Activated CD4-positive, alpha-beta T cell treated with anti-CD3 and anti-CD28 coated beads, Interleukin-2, amount 50 U/mL, for 16 hours (primary cell): ENCODE measurements at places on chromosomes 6 and 20.

GRCh38 chr20:1375515-1375914 is 17.3 kb downstream of the FKBP1A start:
- no peak for DNase-seq

DNA sequence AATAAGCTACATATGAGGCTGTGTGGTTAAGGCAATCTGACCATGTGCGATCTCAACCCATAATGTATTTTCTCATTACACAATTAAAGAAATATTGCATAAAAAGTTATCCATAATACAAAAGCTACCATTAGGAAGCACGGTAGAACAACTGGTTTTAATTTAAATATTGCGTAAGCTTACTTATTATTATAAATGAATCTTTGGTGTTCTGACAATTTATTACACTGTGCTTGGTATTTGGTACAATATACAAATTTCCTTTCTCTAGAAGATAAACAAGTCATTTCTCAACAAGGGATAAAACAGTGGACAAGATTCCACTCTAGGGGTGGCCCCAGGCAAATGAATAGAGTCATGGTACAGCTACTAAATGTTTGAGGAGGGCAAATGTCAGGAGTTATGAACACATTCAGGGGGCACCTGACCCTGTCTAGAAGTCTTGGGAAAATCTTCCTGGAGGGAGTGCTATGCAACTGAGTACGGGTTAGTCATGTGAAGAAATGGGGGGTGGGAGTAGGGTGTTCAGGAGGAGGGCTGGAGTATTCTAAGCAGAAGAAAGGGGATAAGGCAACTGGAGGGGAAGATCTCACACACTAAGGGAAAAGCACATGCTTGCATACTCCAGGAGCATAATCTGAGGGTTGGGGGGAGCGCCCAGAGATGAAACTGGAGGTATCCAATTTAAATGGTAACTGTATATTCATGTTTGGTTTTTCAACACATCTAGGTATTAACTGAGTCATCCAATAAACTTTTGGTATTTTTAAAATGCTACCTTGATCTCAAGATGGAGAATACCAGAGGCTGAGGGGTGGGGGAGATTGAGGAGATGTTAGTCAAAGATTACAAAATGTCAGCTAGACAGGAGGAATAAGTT is 296.9 kb upstream of the SGK1 start:
- DNase-seq: no peak

DNA sequence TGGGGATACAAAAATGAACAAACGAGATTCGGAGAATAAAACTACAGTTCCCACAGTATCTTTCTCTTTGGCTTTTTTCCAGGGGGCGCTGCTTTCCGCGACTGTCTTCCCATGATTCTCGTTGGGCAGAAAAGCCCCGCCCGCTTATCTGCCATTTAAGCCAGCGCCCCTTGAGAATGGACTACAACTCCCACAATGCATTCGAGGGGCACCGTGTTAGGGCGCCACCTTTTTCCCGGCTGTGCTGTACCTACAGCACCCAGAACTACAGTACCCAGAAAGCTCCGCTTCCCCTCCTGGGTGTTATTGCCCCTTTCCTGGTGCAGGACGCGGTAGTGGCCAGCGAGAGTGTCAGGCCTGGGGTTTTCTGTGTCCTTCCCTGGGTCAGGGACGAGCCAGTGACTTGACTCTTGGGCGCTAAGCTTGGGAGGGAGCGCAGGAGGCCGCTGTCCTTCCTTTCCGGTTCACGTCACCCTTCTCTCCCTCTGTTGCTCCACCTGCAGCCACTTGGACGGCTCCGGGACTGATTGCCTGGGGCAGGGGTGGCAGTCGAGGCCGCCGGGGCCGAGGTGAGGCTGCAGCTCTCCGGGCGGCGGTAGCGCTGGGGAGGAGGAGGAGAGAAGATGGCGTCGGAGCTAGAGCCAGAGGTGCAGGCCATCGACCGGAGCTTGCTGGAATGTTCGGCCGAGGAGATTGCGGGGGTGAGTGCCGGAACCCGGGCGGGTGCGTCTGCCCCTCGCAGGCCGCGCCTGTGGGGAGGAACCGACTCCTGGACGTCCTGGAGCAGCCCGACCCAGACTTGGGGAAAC is at the start of gene UBR2:
UBR2 (plus strand) TSS at position 333 of the 809 bp plus-strand sequence; CDS start at position 624, 291 bp downstream.
- peak; percentile 98 for DNase-seq

GRCh38 chr6:17086469-17086868 is 15.4 kb upstream of the STMND1 start:
- peak; percentile 28 for DNase-seq

DNA sequence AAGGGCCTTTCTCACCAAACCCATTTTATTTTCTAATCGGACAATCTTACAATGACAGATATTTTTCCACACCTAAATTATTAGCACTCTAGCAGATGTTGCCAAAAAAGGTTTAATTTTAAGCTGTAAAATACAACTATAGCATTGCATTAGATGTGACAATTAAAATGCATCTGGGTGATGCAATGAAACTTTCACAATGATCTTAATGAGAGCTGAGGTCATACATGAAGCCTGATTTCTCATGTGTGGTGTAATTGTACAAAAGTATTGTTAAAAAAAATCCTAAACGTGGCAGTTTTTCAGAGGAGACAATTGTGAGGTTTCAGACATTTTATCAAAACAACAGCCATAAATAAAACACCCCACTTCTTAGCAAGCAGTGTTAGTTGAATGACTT is 606.0 kb downstream of the HDGFL1 start:
- DNase-seq: no peak

GRCh38 chr6:80547827-80548226 is 441.4 kb downstream of the BCKDHB start:
- DNase-seq: no peak

DNA sequence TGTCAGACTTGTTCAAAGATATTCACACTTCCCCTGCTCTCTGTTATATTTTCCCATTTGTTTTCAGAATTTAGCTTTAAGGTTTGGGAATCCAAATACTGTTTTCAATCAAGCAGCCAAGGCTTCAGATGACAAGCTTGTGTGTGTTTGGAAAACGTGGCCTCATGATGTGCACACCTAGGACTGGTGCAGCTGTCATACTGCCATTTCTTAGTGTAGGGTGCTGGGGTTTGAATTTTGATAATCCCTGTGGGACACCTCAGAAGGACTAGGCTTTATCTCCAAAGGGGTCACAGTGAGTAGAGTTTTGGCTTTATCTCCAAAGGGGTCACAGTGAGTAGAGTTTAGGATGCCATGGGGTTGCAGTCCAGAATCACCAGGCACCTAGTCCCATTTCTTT is 65.3 kb upstream of the JAG1 start:
- no peak for DNase-seq

GRCh38 chr6:125994670-125995488 is 8.5 kb downstream of the TRMT11 start:
- DNase-seq: no peak

GRCh38 chr6:111806165-111806547 is 67.1 kb downstream of the FYN start:
- DNase-seq: no peak

GRCh38 chr20:63537525-63538203 is 488 bp upstream of the PTK6 start:
- peak; percentile 98 for DNase-seq

DNA sequence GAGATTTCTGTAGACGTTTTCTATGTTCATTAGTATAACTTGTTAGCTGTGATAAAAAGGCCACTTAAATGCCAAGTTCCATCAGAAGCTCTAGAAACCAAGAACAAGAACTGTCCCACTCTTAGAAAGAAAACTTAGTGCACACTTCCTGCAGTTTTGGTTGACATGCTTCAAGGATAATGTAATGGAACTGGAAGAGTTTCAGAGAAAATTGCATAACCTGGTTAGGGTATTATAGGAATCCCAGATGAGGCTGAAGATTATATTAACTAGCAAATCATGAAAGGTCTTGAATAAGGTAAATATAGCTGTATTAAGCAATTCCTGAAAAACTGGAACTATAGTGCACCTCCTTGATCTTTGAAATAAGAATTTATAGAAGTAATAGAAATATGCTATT is 1.8 kb upstream of the PHACTR2 start:
- DNase-seq: no peak

- DNase-seq: peak; percentile 68
Observed at GRCh38 chr20:36439040-36439730, 102.1 kb upstream of the MYL9 start.

- DNase-seq: no peak
Observed at GRCh38 chr6:151100326-151100725, 139.4 kb upstream of the AKAP12 start.

DNA sequence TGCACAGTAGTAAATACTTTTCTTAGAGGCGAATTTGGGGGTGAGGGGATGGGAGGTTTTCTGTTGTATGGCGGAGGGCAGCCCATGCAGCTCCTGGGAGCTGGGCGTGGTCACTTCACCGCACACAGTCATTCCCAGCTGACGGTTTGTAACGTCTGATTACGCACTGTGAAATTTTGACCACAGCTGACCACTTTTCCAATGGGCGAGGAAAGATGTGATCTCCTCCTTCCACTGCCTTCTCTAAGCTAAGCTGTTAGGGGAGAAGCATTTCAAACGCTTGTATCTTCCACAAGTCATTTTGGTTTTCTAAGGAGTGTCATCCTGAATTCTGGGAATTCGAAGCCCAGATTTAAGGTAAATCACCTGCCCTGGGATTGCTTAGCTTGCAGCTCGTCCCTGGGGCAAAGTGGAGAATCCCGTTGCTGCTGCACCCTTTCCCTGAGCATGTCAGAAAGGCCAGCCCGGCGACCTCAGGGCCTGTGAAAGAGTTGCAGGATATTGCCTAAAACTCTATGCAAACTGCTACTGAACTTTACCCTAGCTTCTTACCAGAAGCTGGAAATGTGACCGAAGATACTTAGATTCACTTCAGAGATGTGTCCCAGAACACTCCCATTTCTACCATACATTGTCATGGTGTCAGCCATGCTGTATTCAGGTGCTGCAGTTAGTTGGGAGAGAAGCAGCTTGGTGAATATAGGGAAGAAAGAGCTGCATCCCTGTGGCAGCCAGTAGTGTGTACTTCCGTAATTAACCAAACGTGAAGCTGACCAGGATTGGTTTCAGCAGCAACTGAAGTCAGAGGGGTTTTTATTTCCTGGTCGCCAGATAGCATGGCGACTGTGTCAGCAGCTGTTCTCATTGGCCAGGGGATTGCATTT is 58.9 kb downstream of the RREB1 start:
- DNase-seq: no peak

GRCh38 chr6:101126501-101126900 is 245.4 kb upstream of the ASCC3 start:
- DNase-seq: no peak

DNA sequence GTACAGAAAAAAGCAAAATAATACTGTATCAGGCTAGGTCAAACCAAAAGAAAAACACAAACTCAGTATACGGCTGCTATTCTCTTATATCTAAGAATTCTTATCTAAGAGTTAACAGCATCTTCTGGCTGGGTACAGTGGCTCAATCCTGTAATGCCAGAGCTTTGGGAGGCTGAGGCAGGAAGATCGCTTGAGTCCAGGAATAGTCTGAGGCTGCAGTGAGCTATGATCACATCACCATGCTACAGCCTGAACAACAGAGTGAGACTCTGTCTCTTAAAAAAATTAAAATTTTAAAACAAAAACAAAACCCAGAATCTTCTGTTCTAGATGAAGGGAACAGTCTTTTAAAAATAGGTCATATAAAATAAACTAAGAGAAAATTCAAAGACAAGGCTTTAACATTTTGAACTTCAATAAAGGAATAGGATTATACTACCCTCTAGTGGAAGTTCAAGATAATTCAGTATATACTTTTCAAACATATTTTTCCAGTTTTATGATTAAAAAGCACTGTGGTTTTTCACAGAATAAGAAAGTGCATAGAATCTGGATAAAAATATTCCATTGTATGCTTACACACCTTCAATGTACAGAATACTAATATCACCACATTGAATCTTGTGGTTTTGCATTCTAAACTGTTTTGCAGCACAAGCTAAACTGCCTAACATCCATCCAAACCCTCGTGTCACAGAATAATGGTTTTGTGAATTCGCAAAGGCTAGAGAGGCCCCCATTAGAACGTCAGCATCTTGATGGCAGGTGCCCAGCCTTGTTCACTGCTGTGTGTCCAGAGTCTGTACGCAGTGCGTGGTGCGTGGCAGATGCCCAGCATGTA is 39.3 kb downstream of the DTNBP1 start:
- DNase-seq: peak; percentile 17

DNA sequence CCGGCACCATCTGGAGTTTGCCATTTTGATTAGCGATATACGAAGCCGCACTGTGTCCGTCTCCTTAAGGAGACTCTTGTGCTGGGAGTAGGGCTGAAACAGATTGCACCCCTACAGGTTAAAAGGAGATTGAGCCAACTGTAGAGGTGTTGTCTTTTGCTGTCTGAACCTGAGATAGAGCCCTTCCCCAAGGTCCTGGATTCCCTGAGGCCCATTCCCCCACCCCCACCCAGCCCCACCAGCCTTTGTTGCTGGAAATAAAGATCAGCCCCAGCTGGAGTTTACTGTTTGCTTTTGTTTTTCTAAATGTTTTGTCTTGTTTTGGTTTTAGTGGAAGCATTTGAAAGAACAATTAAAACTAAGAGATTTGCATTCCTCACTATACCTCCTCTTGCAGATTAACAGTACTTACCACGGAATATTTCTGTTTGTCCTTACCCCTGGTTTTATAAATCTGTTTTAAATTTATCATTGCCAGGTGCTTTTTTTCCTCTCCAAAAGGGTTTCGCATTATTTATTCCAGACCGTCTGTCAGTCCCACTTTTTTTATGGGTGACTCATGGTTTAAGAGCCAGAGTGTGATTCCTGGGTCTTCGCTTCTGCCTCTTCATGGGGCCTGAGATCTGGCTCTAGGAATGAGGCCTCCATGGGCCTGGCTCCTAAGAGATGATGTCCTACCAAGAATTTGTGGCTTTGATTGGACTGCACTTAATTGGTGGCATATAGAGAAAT is 169.2 kb downstream of the DTNBP1 start:
- no peak for DNase-seq

DNA sequence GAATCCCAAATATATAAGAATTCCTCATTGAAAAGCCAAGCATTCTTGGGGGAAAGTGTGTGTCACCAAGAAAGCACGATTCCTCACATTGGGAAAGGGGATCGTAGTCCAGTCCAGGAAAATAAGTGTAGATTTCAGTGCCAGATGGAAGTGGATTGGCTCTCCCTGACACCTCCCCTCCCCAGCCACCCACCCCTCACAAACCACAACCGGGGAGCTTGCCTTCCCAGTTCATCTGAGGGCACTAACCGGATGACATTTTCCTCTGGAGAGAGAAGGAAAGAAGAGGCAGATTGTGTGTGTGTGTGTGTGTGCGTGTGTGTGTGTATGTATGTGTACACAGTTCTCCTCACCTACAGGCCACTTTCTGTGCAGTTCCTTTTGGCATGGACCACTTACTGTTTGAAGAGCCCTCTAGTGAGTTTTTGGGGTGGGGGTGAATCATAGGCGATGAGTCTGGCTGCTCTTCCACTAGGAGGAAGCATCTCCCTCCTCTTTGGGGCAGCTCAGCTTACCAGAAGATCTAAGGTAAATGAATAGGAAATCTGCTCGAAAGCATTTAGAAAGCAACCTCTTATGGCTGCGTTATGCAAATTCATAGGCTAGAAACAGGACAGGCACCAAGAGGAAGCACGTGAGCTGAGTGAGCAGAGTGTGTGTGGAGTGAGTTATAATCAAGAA is 20.8 kb downstream of the DAAM2 start:
- no peak for DNase-seq

DNA sequence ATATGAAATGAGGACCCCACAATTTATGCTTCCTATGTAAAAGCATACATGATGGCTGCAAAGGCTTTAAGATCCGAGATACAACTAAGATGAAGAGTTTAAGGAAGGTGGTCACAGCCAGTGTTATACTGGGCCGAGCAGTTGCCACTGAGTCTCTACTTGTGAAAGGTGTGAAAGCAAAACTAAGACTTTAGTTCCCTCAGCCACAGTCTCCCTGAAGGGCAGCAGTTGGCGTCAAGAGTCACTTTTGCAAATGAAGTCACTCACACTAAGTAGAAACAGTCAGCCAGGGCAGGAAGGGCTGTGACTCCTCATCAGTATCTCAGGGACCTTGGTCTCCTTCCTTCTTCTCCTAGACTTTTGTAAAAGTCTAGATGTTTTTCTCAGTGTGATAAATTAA is 191.6 kb upstream of the MCHR2 start:
- peak; percentile 21 for DNase-seq
